Left cardiac atrium (tissue), 4 donors: ENCODE measurements at places on chromosomes 13 and 19.

GRCh38 chr13:111402441-111402840 is 82.0 kb downstream of the TEX29 start:
- DNase-seq = no peak

DNA sequence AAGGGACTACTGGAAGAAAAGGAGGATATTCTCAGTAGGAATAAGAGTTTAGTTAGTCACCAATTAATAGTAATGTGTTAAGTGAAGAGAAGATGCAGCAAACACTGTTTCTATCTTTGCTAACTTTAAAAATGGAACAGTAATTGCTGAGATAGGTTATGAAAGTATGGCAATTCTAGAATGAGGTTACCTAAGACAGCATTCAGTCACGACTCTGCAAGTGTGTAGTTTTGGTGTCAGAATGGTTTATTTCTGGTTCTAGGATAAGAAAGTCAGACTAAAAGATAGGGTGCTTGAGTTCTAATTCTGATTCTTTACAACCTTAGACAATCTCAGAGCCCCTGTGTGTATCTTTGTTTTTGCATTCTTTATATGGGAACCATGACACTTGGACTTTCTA is 138.1 kb downstream of the POU4F1 start:
- DNase-seq = no peak

DNA sequence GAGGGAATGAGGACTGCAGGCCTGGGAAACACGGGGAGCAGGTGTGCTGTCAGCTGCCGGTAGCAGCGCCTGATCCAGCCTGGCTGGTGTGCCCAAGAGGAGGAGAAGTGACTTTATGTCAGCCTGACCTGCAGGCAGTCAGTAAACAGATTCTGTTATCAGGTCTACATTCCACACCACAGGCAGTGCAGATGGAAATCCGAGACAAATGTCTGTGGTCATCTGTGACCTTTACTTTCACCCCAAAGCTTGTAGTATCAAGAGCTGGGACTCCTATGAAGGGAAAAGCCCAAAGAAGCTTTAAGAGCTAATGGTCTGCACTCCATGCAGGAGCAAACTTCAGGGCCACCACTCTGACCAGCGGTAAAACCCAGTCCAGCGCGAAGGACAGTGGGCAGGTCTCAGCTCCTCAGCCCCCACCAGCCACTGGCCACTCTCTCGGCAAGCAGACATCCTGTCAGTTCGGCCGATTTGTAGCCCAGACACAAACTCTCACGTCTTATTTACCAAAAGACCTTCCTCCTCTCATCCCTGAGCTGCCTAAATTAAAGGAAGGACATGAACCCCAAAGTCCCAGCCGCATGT is 7.7 kb downstream of the EPS15L1 start:
- no peak for DNase-seq

GRCh38 chr13:36341718-36342117 is 4.5 kb downstream of the SPART start:
- no peak for DNase-seq

DNA sequence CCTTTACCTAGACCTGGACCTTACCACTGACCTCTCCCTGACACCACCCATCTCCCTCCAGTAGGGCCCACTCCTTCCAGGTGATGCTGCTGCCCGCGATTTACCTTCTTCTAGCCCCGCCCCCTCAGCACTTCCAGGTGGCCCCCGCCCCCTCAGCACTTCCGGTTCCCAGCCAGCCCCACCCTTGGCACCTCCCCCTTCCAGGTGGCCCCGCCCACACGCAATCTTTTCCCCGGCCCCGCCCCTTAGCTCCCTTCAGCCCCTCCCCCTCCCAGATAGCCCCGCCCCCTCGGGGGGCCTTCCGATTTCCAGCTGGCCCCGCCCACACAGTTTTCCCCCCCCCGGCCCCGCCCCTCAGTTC is 586 bp downstream of the LIG1 start:
- DNase-seq = peak; percentile 77

GRCh38 chr19:54100561-54100960 is at the start of gene OSCAR:
Gene OSCAR, minus strand, starts transcription at chr19:54100803. Its CDS starts 11 bp downstream, at chr19:54100792.
- no peak for DNase-seq

DNA sequence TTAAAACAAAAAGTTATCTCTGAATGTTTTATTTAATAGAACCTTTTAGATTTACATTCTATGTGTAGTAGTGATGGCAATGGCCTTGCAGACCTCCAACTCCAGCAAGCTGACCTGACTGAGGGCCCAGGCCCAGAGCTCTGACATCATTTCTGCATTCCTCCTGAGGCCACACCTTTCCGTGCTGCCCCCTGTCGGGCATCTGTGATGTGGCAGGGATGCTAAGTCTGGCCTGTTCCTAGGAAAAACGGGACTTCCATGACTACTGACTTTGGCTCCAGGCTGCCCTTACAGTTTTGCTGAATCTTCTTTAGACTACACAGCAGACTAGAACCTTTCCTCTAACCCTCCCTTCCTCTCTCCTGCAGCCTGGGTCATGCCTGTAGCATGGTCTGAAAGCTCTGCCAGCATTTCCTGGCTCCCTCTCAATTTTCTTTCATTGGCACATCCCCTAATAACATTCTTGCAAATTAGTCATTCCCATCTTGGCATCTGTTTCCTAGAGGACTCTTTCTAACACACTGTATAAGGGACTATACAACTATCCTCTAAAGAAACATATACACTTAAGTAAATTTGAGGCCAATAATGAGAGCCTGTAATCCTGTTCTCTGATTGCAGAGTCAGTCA is 249.1 kb downstream of the GPC5 start:
- peak; percentile 26 for DNase-seq

DNA sequence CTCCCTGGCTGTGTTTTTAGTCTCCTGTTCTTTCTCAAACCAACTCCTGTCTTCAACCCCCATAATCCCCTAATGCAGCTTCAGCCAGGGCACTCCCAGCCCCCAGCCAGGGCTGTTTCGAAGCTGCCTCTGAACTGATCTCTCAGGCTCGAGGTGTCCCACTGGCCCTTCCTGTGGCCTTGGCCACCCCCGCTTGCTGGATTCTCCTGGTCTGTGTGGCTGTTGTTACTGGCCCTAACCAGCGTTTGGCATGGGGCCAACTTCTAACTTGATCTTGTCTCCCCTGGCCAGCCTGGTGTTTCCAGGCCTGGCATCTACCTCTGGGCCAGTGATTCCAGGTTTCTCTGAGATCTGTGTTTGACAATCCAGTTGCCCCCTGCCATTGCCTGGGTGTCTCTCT is 11.0 kb downstream of the XAB2 start:
- no peak for DNase-seq
